ACHN (cell line): ENCODE measurements at places on chromosomes 13 and 19.

DNA sequence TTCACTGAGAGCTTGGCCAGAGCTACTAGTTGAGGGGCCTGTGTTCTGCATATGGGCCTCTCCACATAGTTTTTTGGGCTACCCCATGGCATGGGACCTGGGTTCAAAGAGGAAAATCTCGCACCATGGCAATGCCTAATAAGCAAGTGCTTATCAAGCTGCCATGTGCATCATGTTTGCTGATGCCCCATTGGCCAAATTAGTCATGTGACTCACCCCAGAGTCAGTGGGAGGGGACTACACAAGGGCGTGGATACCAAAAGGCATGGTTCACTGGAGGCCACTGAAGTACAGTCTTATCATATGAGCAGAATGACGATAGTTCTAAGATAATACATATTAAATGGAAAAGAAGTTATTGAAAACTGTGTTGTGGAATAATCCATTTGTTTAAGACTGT lies 214.8 kb downstream of the LMO7 start:
- no peak for DNase-seq

- no peak for DNase-seq
Measured at GRCh38 chr13:50543782-50544181, 299.7 kb downstream of the DLEU7 start.

- DNase-seq: no peak
Measured at GRCh38 chr13:80901530-80901929, 560.6 kb upstream of the SPRY2 start.

- no peak for DNase-seq
Measured at GRCh38 chr13:44629465-44630183, 53.5 kb upstream of the TSC22D1 start.
